ENCODE measurements at places on chromosomes 12 and 14.

DNA sequence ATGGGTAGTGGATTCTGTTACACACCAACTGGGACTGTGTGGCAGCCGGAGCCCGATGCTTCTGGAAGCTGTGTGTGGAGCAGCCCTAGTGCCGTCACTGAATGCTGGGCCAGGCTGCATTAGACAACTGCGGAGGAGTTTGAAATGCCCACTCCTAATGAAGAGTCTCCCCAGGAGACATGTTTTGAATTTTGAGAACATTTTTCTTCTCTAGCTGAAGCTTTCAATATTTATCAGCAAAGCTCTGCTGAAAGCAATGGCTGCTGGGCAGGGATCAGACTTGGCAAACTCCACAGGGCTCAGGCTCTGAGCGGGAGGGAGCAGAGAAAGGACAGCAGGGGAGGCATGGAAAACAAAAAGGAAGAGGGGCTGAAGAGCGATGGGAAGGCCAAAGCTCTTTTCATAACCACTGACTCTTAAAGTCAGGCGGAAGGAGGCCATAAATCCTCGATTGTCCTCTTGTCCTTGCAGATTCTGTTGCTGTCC is 189.1 kb downstream of the MON2 start:
- no peak for DNase-seq

DNA sequence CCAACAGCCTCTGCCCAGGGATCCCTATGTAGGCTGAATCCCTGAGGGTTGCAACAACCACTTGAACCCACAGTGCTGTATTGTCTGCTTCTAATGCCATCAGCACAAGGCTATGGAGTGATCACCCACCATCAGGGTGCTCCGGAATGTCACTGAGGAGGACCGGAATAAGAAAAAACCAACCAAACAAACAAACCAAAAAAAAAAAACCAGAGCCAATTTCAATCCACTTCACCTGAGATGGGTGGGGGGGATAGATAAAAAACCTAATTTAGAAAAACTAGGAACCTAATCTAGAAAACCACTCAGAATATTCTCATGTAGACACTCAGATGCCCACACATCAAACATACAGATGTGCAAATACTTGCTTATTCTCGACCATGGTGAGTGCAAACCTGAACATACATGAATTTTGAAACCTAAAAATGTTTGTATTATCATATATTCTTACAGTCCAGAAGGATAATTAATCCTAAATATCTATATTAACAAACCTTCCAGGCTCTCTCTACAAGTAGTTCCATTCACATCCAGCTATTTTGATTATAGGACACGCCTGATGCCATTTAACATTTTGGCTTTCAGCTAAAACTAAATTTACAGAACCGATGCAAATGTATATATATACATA is 3.7 kb downstream of the TBX5 start:
- no peak for DNase-seq

- no peak for DNase-seq
These were observed 22.4 kb downstream of the ADCK1 start for GRCh38 chr14:77822307-77822706.

DNA sequence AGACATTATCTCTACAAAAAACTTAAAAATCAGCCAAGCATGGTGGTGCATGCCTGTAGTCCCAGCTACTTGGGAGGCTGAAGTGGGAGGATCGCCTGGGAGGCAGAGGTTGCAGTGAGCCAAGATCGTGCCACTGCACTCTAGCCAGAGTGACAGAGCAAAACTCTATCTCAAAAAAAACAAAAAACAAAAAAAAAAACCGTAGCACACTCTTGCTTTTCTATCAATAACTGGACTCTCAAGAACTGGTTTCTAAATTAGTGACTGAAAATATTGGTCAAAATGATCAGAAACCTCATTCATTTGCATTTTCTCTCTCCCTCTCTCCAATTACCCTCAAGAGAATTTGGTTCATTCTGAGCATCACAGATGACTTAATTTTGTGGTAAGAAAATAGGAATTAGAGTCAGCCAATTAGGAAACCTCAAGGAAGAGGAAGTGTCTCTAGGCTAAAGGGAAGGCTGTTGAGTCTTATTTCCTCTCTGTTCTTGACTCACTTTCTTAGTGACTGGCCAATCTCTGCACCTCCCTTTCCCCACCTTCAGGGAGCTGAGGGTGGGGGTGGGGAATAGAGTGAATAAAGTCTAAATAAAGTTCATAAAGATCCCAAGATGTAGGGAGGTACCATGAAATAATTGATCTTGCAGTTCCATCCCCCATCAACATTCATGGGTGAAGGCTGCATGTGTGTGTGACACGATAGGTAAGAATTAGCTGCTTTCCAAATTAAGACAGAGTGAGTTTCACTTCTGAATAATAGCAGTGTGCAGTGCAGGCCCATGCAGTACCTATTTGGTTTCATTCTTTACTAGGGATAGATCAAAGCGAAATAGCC is 6.8 kb upstream of the PSMA6 start:
- DNase-seq, result no peak

DNA sequence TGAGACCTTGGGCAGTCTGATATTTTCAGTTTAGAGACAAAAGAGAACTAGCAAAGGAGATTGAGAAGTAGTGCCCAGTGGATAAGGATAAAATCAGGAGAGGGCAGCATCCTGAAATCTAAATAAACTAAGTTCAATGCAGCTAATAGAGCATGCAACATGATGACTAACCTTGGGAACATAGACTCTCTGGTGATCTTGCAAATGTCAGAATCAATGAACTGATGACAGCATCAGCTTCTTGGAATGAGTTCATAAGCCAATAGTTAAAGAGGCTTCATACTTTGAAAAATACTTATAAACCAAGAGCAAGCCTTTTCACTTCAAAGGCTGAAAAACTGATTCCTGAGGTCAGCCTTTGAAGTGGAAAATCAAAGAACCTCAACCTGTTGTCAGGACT is 8.2 kb downstream of the TAS2R19 start:
- DNase-seq, result no peak

- DNase-seq, result no peak
These were observed 615 bp downstream of the CDKN1B start for GRCh38 chr12:12717586-12718380.

GRCh38 chr12:19434538-19434937 is 4.8 kb upstream of the AEBP2 start:
- DNase-seq, result no peak

DNA sequence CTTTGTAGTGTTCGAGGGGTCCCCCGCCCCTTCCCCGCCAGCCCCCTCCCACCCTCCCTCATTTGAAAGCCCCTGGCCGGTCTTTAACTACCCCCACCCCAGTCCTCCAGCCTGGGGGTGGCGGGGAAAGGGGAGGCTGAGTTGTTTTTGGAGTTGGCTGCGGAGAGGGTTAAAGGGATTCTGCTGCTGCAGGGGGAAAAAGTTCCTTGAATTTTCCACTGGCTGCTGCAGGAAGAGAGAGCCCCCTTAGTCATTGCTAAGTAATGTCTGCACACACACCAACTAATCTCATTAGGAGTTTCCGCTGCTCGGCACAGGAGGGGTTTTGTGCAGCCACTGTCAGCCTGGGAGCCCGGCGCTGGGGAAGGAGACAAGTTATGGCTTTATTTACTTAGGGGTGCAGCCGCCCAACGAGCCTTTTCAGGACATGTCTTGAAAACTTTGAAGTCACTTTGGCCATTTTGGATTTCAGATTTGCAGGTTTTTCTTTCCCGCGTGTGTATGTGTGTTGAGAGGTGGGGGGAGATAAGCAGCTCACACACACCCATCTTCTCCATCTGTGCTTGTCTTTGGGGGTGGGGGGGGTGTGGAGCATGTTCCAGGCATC is 1.8 kb downstream of the ELK3 start:
- no peak for DNase-seq

DNA sequence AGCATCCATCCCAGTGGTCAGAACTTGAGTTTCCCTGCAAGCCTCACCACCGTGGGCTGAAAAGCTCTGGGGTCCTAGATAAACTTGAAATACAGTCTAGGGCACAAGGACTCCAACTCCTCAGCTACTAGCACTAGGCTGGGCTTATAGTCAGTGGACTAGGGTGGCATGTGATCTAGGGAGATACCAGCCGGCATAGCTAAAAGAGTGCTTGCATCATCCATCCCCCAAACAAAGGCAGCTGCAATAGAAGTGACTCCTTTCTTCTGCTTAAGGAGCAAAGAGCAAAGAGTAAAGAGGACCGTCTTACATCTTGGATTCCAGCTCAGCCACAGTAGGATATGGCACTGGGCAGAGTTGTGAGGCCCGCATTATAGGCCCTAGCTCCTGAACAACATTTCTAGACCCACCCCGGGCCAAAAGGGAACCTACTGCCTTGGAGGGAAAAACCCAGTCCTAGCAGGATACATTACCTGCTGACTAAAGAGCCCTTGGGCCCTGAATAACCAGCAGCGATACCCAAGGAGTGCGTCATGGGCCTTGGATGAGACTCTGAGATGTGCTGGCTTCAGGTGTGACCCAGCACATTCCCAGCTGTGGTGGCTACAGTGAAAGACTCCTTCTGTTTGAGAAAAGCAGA is 17.9 kb upstream of the SOS2 start:
- DNase-seq, result no peak

- no peak for DNase-seq
These were observed 66.2 kb downstream of the CRADD start for GRCh38 chr12:93743229-93743998.
